NCI-H1417 (cell line): ENCODE measurements at places on chromosomes 4 and X.
A peak's percentile ranks its signal among the peaks of the same experiment; 100 is the strongest.

DNA sequence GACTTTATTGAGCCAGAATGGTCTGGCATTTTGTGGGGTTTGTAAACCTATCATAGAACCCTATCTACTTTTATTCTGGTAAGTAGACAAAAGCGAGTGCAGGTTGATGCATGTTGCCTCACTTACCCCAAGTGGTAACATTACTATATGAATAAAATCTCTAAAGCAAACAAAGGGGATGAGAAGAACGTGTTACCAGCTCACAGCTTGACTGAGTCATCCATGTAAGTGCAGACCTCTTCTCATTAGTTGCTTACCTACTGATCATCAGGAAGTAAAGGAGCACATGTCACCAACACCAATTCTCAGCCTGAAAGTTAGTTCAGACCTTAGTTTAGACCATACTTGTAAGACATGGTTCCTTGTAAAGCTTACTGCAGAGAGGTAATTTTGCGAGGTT lies 1328.3 kb downstream of the C4orf33 start:
- DNase-seq, result no peak

GRCh38 chr4:114561590-114561989 lies 37.0 kb upstream of the UGT8 start:
- DNase-seq, result no peak

GRCh38 chr4:110518889-110519490 lies 43.0 kb downstream of the ENPEP start:
- peak; percentile 21 for DNase-seq

DNA sequence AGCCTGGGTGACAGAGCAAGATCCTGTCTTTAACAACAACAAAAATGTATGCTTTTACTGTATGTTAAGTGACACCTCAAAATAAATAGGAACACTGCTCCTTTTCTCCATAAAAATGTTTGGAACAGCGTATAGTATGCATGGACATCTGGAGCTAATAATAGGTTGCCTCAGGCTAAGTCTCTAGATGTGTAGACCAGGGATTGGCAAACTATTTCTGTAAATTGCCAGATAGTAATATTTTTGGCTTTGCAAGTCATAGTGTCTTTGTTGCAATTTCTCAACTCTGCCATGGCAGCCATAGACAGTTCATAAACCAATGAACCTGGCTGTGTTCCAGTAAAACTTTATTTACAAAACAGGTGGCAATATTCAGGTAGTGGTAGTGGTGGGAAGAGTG lies 76.6 kb upstream of the CBLL2 start:
- DNase-seq, result no peak

DNA sequence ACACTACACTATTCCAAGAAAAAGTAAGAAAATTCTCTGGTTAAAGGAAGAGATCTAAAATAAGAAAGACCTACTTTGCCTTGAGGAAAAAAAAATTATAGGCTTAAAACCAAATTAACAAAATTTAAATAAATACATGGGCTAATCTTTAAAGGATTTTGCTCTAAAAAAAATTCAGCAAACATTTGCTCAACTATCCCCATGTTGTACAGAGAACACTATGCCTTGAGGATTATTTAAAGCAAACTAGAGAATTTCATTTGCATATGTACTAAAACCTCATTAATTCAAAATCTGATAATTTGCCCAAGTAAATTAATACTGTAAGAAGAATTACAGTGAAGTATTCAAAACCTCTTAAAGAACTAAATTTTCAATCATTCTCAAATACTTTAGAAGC lies 71.6 kb upstream of the KCNIP4 start:
- DNase-seq, result no peak

- DNase-seq, result no peak
Observed at GRCh38 chrX:1398431-1399340, 6.8 kb upstream of the SLC25A6 start.

- no peak for DNase-seq
Observed at GRCh38 chr4:79078339-79078738, 139.1 kb upstream of the PAQR3 start.

DNA sequence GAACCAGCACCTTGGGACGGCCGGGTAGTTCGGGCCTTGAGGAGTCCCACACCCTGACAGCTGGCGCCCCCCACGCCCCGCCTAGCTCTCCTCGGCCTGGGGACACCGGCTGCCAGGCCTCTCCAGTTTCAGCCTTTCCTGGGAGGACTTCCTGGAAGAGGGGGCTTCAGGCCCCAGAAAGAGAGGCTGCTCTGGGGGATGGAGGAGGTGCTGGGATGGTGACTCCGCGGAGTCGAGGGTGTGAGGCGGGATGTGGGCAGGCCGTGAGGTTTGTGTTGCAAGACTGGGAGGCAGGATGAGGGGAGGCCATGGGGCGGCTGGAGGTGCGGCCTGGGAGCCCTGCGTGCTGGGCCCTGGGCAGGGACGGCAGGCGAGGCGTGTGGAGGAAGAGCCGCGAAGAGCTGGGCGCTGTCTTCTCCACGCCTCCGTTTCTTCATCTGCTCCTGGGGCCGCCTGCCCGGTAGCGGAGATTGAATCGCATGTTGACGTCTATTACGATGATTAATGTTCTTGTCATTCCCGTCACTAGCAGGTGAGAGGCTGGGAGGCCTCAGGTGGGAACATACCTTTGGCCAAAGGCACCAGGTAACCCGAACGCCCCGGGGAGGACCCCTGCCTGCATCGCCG lies 918 bp upstream of the FGFRL1 start:
- peak; percentile 80 for DNase-seq

DNA sequence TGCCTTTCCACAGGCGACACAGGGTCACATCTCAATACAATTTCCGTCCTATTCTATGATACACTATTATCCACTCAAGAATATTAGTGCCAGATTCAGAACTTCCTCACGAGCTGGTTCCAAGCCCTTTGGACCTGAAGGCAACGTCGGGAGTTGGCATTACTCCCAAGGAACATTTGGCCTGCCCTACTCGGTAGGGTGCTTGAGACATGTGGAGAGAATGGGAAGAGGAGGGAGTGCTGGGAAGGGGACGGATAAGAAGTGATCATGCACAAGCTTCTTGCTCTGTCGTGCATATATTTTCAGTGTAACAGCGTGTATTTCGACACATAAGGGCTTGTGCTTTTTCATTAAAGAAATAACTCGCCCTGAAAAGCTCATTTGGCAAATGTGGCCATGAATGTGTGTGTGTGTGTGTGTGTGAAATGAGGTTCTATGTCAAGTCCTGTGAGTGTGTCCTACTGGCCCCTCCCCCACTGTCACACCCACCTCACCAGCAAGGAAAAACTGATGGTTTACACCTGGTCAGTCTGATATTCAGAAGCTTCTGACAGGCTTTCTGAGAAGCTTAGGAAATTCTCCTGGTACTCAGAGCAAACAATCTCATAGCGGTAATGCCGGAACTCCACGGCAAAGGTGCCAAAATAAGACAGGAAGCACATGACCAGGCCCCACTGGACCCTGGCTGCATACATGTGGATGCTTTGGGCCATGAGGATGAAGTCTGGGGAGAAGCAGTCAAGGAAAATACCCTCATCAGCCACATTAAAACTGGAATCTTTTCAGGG lies 54.8 kb downstream of the ENOPH1 start:
- no peak for DNase-seq

DNA sequence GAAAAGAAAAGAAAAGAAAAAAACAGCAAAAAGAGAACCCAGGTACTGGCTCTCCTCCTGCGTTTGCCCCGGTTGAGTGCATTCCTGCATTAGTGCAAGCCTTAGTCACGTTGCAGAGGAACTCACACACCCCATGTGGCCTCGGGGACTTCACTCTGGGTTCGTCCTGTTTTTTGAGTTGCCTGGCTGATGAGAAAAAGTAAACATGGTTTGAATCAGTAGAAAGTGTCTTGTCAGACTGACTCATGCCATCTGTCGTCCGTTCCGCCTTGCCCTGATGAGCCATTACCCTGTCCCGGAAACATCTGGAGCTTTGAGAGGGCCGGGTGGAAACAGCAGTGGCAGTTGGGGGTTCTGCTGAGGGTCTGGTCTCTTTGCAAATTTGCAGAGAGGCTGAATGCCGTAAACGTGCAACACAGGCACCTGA lies 16.3 kb downstream of the CD99 start:
- DNase-seq, result no peak

- no peak for DNase-seq
Observed at GRCh38 chr4:113637823-113638561, 123.5 kb downstream of the CAMK2D start.

- peak; percentile 96 for DNase-seq
Observed at GRCh38 chrX:39969099-39969818, 128.5 kb downstream of the BCOR start.

- no peak for DNase-seq
Observed at GRCh38 chrX:152814048-152814447, 16.5 kb downstream of the CETN2 start.

- no peak for DNase-seq
Observed at GRCh38 chrX:65985922-65986588, 53.8 kb downstream of the VSIG4 start.

- DNase-seq, result no peak
Observed at GRCh38 chrX:107355533-107355932, 93.9 kb upstream of the FRMPD3 start.

DNA sequence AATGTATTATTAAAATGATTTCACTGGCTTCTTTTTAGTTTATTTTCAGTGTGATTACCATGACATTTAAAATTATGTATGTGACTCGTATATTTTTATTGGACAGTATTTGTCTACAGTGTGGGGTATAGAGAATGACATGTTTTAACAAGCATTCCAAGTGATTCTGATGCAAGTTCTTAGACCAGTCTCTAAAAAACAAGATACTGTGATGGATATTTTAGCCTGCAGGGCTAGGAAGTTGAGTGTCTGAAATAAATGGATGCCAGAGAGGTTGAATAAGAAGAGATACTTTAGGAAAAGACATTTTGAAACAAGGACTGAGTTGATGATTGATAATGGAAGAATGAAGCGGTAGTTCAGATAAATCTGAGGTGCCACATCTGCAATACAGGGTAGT lies 3.5 kb upstream of the MAD2L1 start:
- no peak for DNase-seq

DNA sequence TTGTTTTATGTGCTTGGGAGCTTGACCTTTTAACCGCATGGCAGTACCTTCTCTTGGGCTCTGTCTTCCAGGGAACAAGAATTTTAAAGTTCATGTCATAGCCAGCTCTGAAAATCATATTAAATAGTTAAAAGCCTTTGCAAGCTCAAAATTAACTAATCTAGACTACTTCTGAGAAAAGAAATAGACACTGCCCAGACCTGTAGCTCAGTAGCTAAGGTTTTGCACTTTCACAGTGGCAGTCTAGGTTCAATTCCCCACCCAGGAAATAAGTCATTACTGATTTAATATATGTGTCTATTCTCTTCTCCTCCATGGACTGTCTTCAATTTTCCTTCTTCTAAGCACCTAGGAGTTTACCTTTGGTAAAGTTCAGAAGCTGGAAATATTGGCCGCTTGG lies 27.4 kb downstream of the HSD17B11 start:
- DNase-seq, result no peak

DNA sequence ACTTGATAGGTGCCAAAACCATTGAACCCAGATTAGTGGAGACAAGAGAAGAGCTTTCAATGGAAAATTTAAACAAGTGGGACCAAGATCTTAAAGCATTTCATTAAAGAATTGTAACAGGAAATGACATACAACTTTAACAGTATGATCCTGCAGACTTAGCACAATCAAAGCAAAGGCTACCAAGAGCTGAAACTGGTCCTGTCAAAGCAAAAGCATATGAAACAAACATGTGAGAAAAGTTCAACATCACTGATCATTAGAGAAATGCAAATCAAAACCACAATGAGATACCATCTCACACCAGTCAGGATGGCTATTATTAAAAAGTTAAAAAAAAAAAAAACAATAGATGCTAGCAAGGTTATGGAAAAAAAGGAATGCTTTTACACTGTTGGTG lies 425.6 kb downstream of the IL1RAPL1 start:
- DNase-seq, result no peak

DNA sequence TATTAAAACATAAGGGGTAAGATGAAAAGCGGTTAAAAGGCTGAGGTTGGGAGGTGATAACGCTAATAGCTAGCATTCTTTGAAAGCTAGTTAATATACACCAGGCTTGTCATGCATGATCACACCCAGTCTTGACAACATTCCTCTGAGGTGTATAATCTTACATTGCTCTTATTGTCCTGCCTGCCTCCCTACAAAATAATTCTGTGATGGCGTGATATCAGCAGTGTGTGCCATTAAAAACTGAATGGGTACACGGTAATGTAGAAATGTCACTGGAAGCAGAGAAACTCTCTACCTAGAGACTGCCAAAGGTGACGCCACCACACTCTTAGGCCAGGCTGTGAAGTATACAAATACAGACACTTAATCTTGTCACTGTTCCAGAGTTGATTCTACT lies 68.1 kb downstream of the DIAPH2 start:
- DNase-seq, result no peak

- DNase-seq, result no peak
Observed at GRCh38 chr4:88166608-88167007, 8.2 kb upstream of the ABCG2 start.

DNA sequence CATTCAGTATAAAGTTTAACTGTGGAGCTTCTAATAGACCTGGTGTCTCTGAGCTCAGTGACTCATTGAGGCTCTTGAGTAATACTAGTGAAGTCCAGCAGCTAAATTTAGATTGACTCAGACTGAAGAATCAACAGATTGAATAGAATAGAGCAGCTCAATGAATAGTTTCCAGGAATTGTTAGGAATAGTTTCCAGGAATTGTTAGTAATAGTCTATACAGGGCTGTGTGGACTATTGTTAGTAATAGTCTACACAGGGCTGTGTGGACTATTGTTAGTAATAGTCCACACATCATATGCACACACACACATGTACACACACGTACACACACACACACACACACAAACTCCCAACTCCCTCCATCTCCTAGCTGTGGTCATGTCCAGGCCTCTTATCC lies 3.0 kb downstream of the GIMD1 start:
- no peak for DNase-seq

DNA sequence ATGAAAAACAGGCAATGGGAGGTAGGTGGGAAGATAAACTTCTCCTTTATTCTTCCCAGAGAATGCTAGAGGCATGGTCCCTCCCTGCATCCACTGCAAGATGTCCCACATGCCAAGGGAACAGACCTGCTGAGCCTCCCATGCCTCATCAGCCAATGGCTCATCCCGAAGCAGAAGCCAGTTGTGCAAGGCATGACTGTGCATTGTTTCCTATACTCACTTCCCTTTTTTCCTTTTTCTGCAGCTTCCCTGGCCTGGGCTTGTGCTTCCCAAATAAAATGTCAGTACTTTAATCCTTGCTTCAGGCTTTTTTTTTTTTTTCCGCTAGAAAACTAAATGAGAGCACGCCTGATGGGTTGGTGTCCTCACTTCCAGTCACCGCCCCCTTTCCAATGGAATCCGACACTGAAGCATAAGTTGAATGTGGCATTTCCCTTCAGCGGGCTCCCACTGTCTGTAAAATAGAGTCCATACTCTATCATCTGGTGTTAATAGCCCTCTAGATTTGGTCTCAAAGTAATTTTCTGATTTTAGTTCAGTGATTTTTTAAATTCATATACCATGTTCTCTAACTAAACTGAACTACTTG lies 239.0 kb upstream of the JADE1 start:
- no peak for DNase-seq
